ENCODE measurements at places on chromosomes 16 and 17. TPM values are rescaled to one million over a fixed set of nuclear protein-coding genes. Genes with fewer than 3 reads are reported as not detected.

DECR2 gene
- 8.1 TPM for total RNA-seq

RNU2-1 gene
- total RNA-seq = not detected

GRCh38 chr16:65739518-65739917 lies 617.7 kb upstream of the CDH11 start:
- DNase-seq = no peak

DNA sequence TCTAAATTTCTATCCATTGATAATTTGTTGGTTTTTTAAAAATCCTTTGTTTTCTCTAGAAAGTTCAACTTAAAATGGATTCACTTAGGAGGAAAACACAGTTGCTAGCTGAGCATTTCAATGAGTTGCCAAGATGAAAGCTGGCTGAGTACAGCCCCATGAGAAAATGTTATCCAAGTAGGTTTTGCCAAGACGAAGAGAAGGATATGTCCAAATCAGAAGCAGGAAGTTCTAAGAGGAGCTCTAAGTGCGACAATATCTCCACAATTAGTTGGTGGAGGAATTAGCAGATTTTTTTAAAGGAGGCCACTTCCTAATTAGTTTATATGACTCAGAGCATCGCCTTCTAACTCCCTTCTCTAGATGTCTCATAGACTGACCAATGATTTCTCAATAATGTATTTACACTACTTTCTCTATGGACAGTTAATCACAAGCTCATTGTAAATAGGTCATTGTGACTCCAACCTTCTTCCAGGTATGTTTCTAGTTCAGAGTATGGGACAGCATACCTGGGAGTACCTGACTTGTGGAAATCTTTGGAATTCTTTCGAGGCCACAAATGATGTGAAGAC lies 873.3 kb upstream of the SOX9 start:
- peak; percentile 7 for DNase-seq

GRCh38 chr16:14088155-14088753 lies 17.1 kb downstream of the MRTFB start:
- no peak for DNase-seq

GRCh38 chr17:75571197-75571884 lies 16.3 kb upstream of the MYO15B start:
- no peak for DNase-seq

UTS2R gene
- not detected for total RNA-seq

- no peak for DNase-seq
These were observed 17.5 kb downstream of the HDAC5 start for GRCh38 chr17:44105941-44106340.

NTN1 gene
- 4.8 TPM for total RNA-seq

GRCh38 chr16:54282202-54282927 lies 4.2 kb downstream of the IRX3 start:
- no peak for DNase-seq

GRCh38 chr16:88770461-88771293 lies 14.3 kb downstream of the PIEZO1 start:
- peak; percentile 98 for DNase-seq

DNA sequence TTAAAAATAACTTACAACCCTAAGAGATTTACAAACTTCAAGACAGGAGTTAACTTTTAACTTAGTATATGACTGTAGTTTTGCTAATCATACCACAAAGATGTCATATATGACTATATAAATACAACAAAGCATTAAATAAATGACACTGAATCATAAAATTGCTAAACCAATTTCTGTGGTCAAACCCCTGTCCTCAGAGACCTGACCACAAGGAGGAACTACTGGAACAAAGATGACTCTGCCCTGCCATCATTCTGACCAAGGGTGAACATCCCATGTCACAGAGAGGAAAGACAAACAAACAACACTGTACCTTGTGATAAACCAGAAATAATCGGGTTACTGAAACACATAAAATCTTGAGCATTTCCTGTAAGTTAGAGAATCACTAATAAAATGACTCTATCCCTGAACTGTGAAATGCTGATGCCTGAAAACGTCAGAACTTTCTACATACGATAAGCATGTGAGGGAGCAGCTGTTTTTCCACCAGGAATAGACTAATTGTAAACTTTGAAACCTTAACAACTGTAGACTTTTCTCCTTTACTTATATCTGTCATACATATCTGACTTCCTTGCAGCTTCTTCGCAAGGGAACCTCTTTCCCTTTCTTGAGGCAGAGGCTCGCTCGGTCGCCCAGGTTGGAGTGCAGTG lies 47.9 kb downstream of the WDR59 start:
- peak; percentile 75 for DNase-seq

GRCh38 chr17:66171692-66172091 lies 20.2 kb downstream of the CEP112 start:
- DNase-seq = no peak

OSGIN1 gene
- total RNA-seq = 10.6 TPM

DNA sequence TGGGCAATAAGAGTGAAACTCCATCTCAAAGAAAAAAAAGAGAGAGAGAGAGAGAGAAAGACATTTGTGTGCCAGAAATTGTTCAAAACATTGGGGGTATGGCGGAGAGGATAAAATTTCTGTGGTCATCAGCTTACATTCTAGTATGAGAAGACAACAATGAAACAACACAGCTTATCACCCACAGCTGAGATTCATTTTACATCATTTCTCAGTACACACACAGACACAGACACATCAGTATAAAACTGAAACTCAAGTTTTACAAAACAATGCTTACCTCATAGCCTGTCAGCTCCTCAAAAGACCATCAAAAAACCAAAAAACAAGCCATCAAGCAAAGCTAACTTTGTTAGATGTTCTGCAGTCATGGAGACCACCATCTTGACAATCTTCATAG lies 31.4 kb upstream of the CNEP1R1 start:
- DNase-seq = no peak

BRICD5 gene
- 7.5 TPM for total RNA-seq

SHCBP1 gene
- total RNA-seq = 66.0 TPM

- DNase-seq = peak; percentile 76
These were observed 188.0 kb upstream of the TNRC6C start for GRCh38 chr17:77770331-77771105.

DNA sequence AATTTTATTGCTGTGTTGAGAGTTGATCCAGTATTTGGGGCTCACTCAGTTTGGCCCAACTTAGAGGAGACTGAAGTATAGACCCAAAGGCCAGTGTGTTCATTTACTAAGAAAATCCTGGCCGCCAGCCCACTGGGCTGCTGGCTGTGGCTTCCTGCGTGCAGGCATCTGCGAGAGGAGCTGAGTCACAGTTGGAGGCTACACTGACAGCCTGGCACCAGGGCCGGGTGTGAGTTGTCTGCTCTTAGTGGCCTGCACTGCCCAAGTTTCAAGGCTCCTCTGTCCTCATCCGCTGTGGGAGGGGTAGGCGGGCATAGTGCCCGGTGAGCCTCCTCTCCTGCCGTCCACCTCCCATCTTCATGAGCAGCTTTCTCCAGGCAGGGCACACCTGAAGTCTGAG lies 54.2 kb downstream of the PLD6 start:
- peak; percentile 99 for DNase-seq

GRCh38 chr17:81414756-81415516 lies 19.7 kb downstream of the BAHCC1 start:
- DNase-seq = no peak

DNA sequence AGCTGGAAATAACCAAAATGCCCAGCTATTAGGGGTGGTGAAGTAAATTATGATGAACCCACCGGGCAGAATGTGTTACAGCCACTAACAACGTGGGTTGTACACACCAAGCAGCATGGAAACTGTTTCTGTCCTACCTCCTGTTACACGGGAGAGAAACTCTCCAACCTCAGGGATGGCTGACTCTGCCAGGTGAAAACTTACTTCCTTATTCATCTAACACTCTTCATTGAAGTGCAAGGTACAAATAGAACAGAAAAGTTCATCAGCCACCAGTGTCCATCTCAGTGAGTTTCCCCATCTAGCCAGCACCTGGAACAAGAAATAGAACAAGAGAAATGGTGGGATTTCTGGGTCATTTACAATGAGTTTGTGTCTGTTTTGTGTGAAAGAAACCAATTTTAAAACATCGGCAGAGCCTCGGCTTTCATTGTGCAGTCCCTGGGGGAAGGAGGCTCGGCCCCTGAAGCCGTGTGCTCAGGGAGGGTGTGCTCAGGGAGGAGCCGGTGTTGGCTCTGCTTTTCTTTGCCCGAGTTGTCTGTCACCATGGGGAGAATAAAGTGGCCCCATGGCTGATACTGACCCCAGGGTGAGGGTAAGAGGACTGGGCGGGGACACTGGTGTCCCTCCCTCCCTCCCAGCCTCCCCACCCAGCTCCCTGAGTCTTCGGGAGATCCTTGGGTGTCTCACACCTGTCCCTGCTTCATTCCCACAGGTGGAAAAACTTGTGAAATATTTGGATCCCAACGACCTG lies 39.8 kb downstream of the RAB11FIP4 start:
- no peak for DNase-seq

ADAD2 gene
- not detected for total RNA-seq

GRCh38 chr16:68436581-68436980 lies 11.7 kb downstream of the SMPD3 start:
- no peak for DNase-seq

PRSS8 gene
- 2.9 TPM for total RNA-seq

DRC7 gene
- 0.50 TPM for total RNA-seq

SSTR5 gene
- total RNA-seq = not detected

- DNase-seq = no peak
These were observed 24.9 kb downstream of the ACSF3 start for GRCh38 chr16:89118361-89119165.

- DNase-seq = no peak
These were observed 13.6 kb upstream of the RASD1 start for GRCh38 chr17:17509601-17510425.

DNAH3 gene
- total RNA-seq = 0.07 TPM

DNA sequence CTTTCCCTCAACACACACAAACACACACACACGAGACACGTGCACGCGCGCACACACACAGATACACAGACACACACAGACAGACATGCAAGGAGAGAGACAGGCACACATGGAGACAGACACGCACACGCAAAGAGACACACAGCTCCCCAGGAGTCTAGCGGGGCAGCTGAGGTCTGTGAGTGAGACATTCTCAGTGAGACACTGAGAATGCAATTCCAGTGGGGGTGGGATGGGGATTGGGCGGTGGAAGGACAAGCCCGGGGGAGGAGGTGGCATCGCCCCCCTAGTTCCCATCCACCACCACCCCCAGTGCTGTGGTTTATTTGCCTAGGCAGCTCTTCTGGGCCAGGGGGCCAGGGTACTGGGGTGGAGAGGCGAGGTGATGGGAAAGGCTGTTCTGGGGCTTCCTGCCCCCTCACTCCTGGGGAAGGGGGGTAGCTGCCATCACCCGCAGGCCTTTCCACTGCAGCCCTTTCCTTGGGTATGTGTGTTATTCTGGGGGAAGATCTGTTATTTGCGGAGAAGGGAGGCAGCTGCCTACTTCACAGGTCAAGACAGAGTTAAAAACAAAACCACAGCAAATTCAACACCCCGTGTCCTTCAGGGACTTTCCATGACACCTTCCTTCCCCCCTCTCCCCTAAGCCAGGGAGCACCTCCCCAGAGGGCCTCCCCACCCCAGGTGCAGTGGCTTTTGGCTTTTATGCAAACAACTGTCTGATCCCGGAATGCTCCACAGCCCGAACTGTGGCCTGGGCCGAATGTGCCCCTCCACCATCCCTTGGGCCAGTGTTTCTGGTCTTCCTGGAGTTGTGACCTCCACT lies 18.0 kb downstream of the GRB7 start:
- no peak for DNase-seq

CDH11 gene
- total RNA-seq = 26.9 TPM

DNA sequence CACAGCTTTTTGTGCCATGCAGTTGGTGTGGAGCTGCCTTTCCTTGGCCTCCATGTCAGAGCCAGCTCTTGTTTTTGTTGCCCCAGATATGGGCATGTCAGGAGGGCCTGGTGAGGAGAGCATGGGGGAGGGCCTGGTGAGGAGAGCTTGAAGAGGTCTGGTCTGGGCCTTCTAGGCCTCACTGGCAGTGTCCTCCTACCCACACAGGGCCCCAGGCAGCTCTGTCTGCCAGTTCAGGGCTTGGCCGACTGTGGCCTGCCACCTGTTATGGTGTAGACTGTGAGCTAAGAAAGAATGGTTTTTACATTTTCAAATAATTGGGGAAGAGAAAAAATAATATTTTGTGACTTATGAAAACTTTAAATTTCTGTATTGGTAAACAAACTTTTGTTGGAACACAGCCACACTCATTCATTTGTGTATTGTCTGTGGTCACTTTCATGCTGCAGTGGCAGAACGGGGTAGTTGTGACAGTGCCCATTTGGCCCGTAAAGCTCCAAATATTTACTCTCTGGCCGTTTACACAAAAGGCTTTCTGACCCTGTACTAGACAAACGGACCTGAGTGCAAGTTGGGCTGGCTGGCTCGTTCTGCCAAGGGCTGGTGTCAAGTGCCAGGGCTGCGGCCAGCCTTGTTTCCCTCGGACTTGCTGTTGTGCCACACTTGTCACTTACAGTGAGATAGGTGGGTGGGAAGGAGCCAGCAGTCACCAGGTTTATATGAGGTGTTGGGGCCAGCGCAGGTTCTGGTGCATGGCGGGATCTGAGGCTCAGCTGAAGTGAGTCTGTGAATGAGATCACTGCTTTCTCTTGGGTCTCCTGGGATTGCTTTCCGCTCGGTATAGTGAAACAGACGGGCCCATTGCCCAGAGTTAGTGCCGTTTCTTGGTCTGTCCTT lies 18.2 kb downstream of the PGS1 start:
- DNase-seq = no peak

DNA sequence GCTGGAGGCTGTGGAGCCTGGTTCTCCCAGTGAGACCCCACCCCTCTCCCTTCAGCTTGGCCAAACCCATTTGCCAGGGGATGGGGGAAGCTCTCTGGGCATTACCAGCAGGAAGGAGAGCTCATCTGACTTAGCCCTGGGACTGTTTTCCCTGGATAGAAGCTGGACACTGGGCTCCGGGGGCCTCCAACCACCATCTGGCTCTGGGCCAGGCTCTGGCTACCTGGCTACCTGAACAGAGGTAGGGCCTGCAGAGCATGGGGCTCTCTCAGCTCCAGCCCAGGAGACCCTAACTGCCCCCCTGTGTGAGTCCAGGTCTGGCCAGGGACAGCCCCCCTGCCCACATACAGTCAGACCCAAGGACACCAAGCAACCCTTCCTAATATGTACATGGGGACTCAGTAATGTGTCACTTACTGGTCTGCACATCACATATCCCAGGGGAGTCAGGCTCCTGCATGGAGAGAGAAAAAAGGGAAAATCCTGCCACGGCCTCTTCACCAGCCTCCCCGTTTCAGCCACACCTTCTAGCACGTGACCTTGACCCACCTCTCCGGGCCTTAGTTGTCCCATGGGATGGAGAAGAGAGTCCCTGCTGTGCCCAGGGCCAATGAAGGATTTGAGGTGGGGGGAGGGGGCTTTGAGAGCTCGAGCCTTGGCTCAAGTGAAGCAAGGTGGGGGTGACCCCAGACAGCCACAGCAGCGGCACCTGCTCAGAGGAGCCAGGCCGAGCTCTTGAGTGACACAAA lies 13.8 kb downstream of the CNGB1 start:
- DNase-seq = no peak
